HS-5 (cell line): ENCODE measurements at places on chromosomes 7 and 10.
A peak's percentile ranks its signal among the peaks of the same experiment; 100 is the strongest.

GRCh38 chr10:49362596-49363260, 33.2 kb downstream of the DRGX start:
- no peak for DNase-seq

DNA sequence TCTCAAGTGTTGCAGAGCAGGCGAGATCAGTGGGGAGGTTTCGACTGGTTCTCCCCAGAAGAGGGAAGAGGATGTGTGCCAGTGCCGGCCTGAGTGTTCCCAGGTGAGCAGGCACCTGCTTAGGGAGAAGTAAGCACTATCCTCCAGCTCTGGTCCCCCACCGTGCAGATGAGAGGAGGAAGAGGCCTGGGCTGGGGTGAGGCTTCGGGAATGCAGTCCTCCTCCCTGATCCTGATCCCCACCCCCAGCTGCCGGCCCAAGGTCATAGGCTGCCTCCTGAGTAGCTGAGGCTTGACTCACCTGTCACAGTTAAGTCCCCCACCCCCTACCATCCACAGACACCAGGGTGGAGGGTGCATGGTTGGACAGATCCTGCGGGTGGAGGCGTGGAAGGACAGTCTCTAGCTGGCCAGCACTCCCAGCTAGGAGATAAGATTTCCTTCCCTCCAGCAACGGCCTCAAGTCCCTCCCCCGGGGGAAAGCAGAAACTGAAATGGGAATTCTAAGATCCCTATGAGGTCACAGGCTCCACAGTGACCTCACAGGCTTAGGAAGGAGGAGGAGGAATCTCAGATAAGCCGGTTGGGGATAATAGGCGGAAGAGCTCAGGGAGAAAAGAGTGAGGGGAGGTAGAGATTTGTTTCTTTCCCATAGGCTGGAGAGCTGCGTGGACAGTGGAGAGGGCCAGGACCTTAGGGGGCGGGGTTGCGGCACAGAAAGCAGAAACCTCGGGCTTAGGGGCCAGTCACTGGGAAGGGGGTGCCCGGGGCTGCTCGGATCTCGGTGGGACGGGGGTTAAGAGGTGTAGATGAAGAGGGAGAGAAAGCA, 1.0 kb downstream of the LRCH4 start:
- DNase-seq, result no peak

GRCh38 chr7:48179496-48180030, 8.3 kb downstream of the ABCA13 start:
- no peak for DNase-seq

- no peak for DNase-seq
Observed at GRCh38 chr7:36296284-36296683, 93.4 kb upstream of the ANLN start.

DNA sequence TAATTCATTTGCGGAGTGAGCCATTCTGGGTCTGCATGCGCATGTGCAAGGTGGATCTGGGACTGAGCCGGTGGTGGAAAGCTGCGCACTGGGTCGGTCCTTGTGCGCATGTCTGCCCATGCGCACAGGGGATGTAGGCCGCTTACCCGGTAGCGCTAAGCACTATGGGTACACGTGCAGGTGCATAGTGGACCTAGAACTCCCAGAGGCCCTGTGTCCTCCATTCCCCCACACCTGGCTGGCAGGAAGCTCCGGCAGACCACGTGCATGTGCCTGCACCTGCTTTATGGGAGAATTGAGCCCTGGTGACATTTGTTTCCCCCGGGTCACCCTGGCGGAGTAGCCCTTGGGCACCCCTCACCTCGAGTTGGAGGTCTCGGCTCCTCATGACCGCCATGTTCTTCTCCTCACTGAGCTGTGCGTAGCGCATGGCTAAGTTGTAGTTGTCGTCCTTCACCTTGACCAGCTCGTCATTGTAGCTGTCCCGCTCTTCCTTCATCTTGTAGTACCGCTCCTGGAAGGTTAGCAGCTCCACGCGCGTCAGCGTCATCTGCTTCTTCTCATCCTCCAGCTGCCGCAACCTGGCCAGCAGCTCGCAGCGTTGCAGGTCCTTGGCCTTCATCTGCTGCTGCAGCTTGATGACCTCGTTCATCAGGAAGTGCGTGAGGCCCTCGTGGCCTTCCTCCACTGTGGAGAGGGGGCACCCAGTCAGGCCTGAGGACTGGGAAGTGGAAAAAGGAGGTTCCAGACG, 99.6 kb downstream of the CARD11 start:
- no peak for DNase-seq

GRCh38 chr10:103281753-103282152, 4.8 kb downstream of the INA start:
- no peak for DNase-seq

DNA sequence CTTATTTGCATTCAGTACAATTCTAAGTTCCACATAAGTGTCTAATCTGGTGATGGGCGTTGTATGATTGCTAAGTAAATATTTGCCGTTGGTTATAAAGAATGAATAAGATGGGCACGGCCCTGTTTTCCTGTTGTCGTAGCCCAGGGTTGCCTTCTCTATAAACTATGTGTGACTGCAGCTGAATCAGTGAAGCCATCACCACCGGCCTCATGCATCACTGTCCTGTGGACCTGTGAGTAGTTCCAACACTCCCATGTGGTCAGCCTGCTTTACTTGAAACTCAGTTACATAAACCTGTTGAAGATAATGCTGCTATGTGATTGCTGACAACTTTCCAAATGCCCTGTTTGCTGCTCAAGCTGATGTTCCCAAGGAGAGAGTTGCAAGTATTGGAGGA, 21.6 kb upstream of the KLF6 start:
- no peak for DNase-seq

DNA sequence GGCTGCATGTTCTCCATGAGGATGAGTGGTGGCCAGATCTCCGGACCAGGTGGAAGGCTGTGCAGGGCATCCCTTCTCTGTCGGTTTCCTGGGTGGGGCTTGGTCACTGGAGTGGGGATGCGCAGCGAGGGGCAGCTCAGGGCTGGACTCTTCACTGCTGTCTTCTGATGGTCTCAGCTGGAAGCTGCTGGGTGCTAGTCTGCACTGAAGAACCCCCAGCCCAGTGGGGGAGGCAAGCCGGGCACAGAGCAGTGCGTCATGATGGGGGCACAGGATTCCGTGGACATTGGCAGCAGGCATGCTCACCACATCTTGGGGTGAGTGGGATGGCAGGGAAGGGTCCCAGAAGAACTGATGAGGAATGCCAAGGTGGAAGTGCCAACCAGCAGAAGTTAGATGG, 39.8 kb downstream of the EEPD1 start:
- no peak for DNase-seq

DNA sequence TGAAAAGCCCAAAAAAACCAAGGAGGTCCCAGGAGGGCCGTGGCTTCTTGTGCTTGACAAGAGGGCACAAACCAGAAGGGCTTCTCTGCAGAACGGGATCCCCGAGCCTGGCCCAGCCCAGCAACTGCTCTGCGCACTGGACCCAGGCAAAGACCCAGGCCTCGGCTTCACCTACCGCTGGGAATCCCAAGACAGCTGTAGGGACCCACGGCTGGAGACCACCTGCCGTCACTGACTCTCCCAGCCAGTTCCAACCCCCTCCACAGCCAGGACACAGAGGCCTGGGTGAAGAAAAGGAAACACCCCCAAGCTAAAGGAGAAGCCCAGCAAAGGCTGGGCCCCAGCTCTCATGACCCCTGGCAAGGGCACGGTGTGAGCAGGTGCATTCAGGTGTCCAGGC, 24.3 kb downstream of the PDGFA start:
- DNase-seq, result no peak

DNA sequence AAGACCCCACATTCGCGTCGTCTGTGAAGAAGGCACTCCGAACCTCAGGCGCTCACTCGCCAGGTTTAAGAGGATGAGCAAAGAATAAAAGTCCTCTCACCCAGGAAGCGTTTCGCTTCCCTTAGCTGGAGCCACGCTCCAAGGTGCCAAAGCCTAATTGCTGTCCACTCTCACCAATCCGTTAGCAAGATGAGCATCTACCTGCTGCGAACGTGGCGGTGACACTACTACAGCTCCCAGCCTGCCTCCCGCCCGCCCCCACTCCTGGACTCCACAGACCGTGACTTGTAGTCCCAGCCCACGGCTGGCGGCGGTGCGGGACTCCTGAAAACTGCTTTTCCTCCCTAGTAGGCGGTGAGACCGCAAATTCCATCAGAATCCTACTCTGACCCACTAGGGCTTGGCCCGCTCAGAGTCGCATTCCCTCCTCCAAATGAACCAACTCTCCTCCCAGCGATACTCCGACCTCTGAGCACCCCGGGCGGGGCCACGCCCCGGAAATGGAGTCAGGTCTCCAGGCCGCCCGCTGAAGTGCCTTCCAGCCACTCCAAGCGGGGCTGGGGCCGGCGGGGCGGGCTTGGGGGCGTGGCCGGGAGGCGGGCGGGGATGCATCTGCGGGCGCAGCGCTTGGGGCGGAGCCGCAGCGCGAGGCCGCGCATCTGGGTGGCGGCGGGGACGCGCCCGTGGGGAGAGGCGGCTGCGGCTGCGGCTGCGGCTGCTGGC, 521 bp upstream of the PTPN12 start:
- DNase-seq, result peak; percentile 73

DNA sequence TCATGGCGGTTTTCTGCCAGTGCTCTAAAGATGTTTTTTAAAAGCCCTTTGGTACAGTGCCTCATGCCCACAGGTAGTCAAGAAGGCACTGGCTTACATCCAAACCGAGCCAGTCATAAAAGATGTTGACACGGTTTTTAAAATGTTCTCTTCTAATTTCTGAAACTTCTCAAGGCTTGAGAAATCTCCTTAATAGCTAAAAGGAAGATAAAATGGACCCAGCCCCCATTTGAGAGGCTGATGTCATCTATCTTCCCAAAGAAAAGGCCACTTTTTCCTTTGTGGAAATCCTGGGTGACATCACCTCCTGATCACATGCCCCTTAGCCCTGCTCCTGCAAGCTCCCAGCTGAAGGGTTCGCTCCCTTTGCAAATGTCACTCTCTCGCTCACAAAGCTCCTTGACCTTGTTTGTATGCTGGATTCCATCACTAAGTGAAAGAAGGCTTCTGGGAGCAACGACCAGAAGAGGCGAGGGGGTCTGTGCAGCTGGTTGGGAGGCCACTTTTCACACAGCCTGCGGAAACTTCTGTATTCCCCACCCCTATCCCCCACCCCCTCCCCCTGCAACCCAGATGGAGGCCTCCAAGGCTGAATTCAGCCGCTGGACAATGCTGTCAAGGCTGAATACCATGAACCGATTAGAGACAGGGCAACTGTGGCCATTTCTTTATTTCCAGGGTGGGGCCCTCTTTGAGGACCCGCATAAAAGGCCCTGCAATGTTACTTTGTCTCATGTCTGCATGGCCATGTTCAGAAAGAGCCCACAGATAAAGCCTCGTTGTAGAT, 122.8 kb downstream of the CUBN start:
- no peak for DNase-seq

DNA sequence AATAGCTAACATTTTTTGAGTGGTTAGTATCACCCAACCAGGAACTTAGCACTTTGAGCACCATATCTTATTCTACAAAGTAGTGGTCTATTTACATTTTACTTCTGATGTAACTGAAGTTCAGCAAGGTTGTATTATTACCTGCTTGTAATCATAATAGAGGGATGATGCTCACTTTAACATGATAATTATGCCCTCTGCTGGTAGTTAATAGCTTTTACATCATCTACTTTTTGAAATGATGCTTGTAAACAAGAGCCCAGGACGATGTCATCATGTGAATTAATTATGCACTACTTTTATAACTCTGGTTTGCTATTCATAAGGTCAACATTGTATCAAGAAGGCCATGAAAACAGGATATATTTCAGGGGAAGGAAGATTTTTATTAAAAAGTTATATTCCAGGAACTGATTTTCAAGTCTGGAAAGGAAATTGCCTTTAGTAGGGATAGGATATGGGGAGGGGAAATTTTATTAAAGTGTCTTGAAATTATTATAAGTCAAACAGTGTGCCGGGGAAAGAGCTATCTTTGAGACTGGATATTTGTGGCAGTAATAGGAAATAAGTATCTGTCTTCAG, 80.3 kb upstream of the SCIN start:
- DNase-seq, result no peak

GRCh38 chr10:95260397-95260881, 30.4 kb downstream of the PDLIM1 start:
- no peak for DNase-seq

- no peak for DNase-seq
Observed at GRCh38 chr10:126895214-126895781, 9.9 kb upstream of the DOCK1 start.

GRCh38 chr10:99435986-99436638, 5.7 kb upstream of the GOT1 start:
- DNase-seq, result no peak

DNA sequence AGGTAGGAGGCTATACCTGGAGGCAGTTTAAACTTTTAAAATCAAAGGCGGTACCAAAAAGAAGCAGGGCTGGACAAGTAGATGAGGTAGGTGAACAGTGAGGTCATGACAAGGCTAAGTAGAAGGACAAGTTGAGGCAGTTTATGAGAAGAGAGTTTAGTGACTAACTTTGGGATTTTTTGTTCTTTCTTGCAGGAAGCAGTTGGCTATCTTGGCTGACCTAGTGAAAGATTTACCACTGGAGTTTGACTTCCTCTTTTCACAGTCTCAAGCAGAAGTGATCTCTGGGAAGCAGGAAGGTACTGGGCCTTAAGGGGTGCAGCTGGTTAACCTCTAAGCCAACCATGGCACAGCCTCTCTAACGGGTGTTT, 26.3 kb downstream of the ENTPD7 start:
- no peak for DNase-seq

GRCh38 chr7:29276199-29276598, 81.6 kb downstream of the CHN2 start:
- no peak for DNase-seq

DNA sequence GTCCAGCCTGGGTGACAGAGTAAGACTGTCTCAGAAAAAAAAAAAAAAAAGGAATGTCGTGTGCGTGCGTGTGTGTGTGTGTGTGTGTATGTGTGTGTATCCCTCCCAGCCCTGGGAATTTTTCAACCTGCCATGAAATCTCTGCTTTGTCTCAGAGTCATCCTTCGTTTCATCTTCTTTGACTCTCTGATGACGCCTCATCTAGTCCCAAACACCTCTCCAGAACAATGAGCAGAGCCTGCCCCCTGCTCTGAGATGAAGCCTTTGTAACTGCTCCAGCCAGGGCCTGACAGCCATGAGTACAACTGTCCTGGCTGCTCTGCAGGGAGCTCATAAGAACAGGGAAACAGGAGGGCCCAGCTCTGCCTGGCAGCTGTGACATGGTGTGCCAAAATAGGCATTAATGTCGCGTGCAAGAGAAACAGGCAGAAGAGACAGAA, 149.5 kb downstream of the FAM107B start:
- DNase-seq, result no peak

DNA sequence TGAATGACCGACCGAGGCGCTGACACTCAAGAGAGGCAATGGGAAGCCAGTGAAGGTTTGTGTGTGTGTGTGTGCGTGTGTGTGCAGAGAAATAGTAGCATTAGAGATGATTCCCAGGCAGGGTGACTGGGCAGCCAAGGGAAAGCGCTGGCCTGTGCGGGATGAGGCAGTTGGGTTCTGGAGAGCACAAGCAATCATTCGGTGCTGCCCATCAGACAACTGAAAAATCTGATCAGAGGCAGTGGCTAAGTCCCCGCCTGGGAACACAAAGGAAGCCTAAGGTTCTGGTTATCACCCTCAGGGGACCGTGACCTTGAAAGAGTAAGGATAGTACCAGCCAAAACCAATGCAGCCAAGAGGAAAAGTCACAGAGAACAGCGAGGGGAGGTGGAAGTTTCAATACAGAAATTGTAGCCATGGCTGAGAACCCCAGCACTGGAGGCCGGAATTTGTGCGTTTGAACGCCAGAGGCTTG, 868 bp upstream of the PDCD4 start:
- DNase-seq, result no peak

- no peak for DNase-seq
Observed at GRCh38 chr7:26533217-26533616, 241.6 kb downstream of the SNX10 start.

- DNase-seq, result no peak
Observed at GRCh38 chr7:1142051-1142635, 17.9 kb downstream of the ZFAND2A start.

GRCh38 chr7:158050441-158050977, 537.1 kb downstream of the PTPRN2 start:
- no peak for DNase-seq
